MCF 10A (cell line): ENCODE measurements at places on chromosomes 1 and 21. TPM values are rescaled to one million over a fixed set of nuclear protein-coding genes. Genes with fewer than 3 reads are reported as not detected.
A peak's percentile ranks its signal among the peaks of the same experiment; 100 is the strongest.

GRCh38 chr1:224696891-224697765, 81.0 kb downstream of the CNIH3 start:
- peak; percentile 66 for DNase-seq

DNA sequence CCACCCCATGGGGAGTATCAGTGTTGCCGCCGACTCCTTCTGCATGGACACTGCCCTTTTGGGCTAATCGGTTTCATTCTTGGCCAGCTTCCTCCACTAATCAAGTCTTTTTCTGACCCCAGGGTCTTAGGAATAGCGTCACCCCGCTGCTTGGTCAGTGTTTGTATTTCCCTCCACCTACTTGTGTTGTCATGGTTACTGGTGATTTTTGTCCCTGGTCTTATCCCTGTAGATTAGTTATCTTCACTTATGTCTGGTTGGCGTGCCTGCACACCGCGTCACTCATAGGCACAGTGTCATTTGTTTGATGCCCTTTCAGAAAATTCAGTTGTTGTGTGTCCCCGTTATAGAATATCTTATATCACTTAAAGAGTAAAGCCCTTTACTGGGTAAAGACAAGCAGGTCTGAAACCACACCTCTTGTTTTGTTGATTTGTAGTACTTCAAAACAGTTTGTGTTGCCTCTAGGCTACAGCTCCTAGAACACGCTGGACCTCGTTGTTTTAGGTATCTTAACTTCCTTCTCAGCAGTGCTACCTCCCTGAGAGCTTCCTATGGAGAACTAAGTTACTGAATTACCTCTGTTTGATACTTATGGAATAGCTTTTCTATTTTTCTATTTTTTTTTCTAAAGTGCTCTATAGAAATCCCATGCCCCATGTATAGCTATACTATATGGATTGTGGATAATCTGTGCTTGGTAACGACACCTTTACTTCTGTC, 868 bp downstream of the PPP1R12B start:
- peak; percentile 34 for DNase-seq

C1orf226 gene
- 3.1 and 3.3 TPM in 2 replicates for total RNA-seq

GRCh38 chr1:245510144-245510543, 355.4 kb downstream of the KIF26B start:
- no peak for DNase-seq

DNASE2B gene
- not detected in 2 replicates for total RNA-seq

GRCh38 chr1:30331415-30332065, 391.8 kb downstream of the MATN1 start:
- DNase-seq, result peak; percentile 15

GORAB gene
- 14.0 and 15.1 TPM in 2 replicates for total RNA-seq

DAB1 gene
- not detected in 2 replicates for total RNA-seq

- no peak for DNase-seq
Measured at GRCh38 chr1:41758500-41758899, 160.2 kb downstream of the HIVEP3 start.

DNA sequence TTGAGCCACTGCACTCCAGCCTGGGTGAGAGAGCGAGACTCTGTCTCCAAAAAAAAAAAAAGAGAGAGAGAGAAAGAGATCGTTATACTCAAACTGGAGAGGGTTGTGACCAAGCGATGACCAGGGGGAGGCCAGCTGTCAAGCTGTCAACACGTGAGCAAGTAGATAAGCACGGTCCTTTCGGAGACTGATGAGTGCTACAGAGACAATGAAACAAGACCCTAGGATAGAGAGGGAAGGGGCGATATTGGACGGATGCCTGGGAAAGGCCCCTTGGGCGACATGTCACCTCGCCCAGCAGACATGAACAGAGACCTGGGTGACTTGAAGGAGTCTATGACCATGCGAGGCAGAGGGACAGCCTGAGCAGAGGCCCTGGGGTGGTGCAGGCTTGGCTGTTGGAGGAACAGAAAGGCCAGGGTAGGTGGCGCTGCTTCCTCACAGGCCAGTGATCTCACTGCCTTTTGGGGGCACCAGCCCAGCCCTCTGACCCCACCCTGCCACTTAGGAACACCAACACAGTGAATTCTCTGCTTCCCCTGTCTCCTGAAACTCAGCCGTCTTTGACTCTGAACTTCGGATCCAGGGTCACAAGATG, 100.8 kb upstream of the IFFO2 start:
- DNase-seq, result no peak

GRCh38 chr1:158654571-158654970, 31.9 kb downstream of the SPTA1 start:
- no peak for DNase-seq

DNA sequence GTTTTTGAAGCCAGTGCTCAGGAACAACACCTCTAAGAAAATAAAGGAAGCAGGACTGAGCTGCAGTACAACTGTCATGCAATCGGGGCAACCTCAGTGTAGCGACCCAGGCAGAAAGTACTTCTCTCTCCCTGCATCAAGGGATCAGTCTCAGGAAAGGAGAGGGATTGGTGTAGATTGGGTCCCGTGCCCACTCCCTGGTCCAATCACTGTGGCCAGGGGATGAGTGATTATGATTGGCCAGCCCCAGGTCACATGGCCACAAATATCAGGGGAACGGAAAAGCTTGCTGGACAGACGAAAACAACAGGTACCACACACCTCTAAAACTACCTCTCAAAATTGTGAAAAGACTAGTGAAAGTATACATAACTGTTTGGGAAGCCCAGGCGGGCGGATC, 136.2 kb upstream of the F3 start:
- DNase-seq, result no peak

DNA sequence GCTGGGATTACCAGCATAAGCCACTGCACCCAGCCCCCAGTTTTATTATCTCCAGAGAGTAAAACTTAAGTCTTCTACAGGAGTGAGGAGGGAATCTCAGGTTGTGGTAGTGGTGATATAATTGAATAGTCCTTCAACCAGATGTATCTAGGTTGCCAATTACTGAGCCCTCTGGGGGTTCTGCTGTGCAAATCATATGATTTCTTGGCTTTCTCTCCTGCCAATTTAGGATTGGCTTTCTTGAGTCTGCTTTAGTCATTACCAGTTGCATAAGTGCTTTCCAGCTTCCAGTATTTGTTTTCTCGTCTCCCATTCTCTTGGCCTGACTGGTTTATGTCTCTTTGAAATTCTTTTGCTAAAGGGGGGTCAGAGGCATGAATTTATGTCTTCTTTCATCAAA, 11.1 kb downstream of the CPT2 start:
- DNase-seq, result no peak

GRCh38 chr1:213513006-213513405, 462.0 kb downstream of the RPS6KC1 start:
- DNase-seq, result no peak

HES3 gene
- not detected in 2 replicates for total RNA-seq

GSTM3 gene
- total RNA-seq, result not detected in 2 replicates

DNA sequence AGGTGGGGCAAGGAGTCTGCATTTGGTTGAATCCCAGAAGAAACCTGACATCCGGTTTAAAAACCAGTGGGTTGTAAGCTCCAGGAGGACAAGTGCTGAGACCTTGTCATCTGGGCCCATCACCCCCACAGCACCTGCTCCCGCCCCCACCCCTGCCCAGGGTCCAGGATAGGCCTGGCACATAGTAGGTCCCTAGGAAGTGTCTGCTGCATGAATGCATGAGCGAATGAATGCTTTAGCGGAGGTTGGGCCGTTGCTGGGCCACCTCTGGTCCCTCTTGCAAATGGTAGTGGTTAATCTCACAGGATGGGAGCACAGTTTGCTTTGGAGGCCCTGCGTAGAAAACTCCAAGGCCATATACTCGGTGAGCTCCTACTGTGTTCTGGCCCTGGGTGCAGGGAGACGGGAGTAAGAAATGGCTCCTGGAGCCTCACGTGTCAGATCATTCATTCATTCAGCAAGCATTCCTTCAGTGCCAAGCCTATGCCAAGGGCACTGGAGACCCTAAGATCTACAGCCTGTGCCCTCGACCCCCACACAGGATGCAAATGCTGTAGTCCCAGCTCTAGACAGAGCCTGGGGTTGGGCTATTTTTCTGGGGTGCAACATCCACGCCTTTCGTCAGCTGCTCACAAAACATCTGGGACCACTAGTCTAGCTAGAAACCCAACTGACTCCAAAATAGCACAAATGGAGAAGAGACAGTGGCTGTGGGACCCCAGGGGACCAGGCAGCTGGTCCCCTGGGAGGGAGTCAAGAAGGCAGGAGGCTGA, 28.9 kb downstream of the EPHA2 start:
- no peak for DNase-seq

- DNase-seq, result peak; percentile 68
Measured at GRCh38 chr1:74771913-74772515, 39.1 kb downstream of the TYW3 start.

ADAMTS4 gene
- total RNA-seq, result not detected in 2 replicates

DNA sequence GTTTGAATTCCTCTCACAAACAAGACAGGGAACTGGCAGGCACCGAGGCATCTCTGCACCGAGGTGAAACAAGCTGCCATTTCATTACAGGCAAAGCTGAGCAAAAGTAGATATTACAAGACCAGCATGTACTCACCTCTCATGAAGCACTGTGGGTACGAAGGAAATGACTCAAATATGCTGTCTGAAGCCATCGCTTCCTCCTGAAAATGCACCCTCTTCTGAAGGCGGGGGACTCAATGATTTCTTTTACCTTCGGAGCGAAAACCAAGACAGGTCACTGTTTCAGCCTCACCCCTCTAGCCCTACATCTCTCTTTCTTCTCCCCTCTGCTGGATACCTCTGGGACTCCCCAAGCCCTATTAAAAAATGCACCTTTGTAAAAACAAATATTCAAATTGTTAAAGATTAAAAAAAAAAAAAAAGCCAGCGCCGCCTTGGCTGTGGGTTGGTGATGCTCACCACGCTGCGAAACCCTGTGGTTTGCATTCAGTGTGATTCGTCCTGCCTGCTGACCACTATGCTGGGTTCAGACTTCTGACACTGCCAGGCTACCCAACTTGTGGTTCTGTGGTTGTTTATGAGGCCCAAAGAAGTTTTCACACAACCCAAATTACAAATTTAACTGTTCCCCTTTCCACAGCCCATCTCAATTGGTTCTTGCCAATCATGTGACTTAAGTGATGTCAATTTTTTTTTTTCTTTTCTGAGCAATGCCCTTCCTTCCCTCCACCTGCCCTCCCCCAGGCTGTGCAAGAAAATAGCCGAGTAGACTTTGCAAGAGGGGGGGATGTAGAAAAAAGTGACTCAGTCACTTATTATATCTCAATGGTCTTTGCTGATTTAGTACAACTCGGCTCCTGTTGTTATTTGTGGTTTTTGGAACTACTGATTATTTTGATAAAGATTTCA, at the start of gene RUNX1:
TSS of gene RUNX1 (minus strand) at position 597 of the 912 bp plus-strand sequence.
- peak; percentile 55 for DNase-seq

- DNase-seq, result no peak
Measured at GRCh38 chr1:76012341-76013205, 62.0 kb upstream of the ST6GALNAC3 start.

GRCh38 chr1:176033474-176033873, 173.6 kb downstream of the COP1 start:
- peak; percentile 35 for DNase-seq

DNA sequence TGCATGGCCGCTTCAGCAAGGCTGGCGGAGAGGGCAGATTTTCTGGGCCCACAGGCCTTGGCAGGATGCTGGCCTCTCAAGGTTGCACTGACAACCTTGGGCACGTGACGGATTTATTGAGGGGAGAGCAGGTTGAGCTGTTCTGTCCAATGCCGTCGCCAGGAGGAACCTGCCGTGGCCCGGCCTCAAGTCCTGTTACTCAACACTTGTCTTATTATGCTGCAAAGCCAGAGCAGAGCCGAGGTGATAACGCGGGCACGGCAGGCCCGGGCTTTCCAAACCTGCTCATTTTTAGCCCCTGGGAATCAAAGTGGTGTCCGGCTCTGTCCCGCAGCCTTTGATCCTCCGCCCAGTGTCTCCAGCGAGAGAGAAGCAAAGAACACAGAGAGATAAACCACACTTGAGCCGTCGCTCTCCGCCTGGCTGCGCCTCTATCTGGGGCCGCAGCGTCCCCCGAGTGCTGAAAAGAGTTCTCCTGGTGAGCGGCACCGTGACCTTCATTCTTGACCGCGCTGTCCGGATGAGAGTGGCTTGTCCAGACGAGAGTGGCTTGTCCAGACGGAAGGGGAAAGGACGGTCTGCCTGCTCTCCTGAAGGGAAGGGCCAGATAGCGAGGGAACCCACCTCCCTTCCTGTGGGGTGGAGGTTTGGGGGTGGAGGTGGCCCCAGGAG, 162.3 kb upstream of the ARHGEF16 start:
- DNase-seq, result no peak

- DNase-seq, result no peak
Measured at GRCh38 chr1:6848816-6849215, 63.6 kb downstream of the CAMTA1 start.

LRRC53 gene
- total RNA-seq, result not detected in 2 replicates

GRCh38 chr1:245978915-245979314, 528.2 kb downstream of the SMYD3 start:
- DNase-seq, result no peak

MAP1LC3C gene
- not detected in 2 replicates for total RNA-seq

DNA sequence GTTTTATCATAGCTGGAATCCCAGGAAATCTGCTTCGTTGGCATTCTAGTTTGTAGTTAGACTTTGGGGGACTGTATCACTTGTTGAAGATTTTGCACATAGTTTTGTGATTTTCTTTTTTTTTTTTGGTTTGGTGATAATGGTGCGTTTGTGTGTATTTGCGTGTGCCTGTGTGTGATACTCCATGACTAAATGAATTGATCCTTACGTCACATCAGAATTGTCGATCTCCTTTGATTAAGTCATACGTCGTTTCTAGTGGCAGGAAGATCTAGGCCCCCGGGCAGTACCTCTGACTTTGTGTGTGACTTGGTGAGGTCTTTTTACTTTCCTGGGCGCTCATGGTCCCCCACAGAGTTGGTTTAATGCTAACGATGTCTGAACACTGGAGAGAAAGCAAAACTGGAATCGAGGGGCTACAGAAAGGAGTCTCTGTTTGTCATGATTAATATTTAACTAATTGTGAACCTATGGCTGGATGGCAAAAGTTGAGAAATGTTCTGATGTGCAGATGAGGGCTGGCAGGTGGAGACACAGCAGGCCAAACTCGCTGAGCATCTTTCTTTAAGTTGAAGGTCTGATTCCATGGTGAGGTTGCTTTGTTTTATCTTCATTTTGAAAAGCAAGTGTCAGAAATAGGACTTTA, 2.4 kb downstream of the RASSF5 start:
- DNase-seq, result no peak

- peak; percentile 76 for DNase-seq
Measured at GRCh38 chr1:93629101-93630059, 52.3 kb downstream of the BCAR3 start.

DNA sequence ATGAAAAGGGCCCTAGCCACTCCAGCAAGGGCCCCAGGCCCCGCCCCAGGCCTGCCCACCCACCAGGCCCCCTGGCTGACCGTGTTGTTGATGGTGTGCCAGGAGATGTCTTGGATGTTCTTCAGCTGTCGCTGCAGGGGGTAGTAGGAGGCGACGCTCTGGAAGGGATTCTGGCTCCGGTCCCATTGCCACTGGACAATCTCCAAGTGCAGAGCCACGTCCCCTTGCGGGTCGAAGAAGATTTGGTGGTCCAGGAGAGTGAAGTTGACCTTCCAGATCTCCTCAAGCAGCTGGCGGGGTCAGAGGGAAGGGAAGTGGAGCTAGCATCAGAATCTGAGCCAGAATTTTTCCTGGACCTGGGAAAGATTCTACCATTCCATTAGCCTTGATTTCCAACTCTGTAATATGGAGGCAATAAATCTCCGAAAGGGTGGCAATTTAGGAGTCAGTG, 10.2 kb downstream of the TAS1R2 start:
- DNase-seq, result no peak
